HCT116 (cell line): ENCODE measurements at places on chromosomes 5 and 9. TPM values are rescaled to one million over a fixed set of nuclear protein-coding genes. Genes with fewer than 3 reads are reported as not detected.

DNA sequence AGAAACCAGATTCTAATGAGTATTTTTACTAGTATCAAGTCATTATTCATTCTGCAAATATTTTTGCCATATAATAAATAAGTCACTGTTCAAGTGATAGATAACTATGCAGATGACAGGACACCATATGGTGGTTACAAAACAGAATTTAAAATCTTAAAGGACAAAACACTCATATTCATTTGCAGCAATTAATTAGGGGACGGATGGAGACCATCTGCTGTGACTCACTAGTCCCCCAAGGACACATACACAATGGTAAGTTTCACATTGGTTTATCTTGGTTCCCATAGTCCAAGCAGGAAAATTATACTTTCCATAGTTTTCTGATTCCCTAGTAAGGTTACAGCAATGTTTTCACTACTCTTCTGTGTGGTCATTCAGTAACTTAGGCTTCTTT, 28.4 kb upstream of the SPATA31C2 start:
- H3K4me3 ChIP-seq, result no peak overlapping the region
- H3K4me1 ChIP-seq, result no peaks in the 10 kb centered on the region
- no peak for DNase-seq
- H3K27me3 ChIP-seq, result no peaks in the 10 kb centered on the region
- no peaks in the 10 kb centered on the region for H3K36me3 ChIP-seq

GRCh38 chr5:35826056-35826455, 30.6 kb upstream of the IL7R start:
- no peaks in the 10 kb centered on the region for H3K4me1 ChIP-seq
- H3K27ac ChIP-seq, result no peak overlapping the region
- no peaks in the 10 kb centered on the region for H3K36me3 ChIP-seq
- no peak overlapping the region for H3K4me3 ChIP-seq
- DNase-seq, result no peak

GRCh38 chr9:2933165-2934095, 89.5 kb upstream of the PUM3 start:
- no peaks in the 10 kb centered on the region for H3K36me3 ChIP-seq
- H3K4me1 ChIP-seq, result no peaks in the 10 kb centered on the region
- no peak overlapping the region for H3K27ac ChIP-seq
- DNase-seq, result no peak
- no peak overlapping the region for H3K4me3 ChIP-seq
- peaks cover 45% of the 10 kb centered on the region for H3K27me3 ChIP-seq

Gene SMAD5
- total RNA-seq, result 64.3 TPM

- no peak for DNase-seq
- no peak overlapping the region for H3K4me3 ChIP-seq
These were observed 31.8 kb downstream of the SLC9A3 start for GRCh38 chr5:492314-492893.
